ENCODE measurements at places on chromosomes 2 and 18.

- no peak for DNase-seq
Measured at GRCh38 chr2:16487686-16488085, 177.9 kb downstream of the CYRIA start.

- no peak for DNase-seq
Measured at GRCh38 chr2:59249441-59250306, 1008.5 kb upstream of the FANCL start.

DNA sequence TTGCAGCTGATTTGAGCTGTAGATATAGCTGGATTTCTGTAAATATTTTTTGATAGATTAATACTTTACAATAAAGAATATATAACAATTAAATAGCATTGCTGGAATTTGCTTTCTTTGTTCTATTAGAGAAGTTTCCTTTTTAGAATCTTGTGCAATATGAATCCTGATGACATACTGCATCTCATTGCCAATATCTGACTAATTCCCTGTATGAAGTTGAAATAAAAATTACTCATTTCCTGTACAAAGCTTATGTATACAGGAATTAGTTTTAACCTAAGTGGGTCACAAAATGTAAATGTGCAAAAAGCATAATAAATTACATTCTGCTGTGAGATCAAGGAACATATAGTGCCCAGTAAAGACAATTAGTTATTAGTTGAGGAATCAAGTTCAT lies 72.8 kb upstream of the TMEFF2 start:
- DNase-seq, result no peak

- DNase-seq, result no peak
Measured at GRCh38 chr2:102581911-102582310, 37.4 kb upstream of the SLC9A2 start.

DNA sequence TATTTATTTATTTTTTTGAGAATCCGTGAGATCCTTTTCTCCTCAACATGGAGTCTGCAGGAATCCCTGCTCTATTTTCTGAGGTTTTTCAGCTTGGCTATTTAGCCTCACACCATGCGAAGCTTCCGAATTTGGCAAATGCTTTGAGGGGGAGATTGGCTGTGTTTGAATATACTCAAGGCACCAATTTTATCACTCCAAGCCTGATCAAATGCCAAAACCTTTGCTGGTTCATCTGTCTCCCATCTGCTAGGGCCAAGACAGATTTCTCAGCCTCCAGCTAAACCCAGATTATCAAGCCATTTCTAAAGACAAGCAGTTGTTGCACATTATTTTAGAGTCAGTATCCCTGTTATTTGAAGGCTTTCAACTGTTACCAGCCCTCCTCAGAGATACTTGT lies 295.7 kb downstream of the XIRP2 start:
- no peak for DNase-seq

GRCh38 chr2:235003096-235003775 lies 51.4 kb downstream of the SH3BP4 start:
- DNase-seq, result no peak

DNA sequence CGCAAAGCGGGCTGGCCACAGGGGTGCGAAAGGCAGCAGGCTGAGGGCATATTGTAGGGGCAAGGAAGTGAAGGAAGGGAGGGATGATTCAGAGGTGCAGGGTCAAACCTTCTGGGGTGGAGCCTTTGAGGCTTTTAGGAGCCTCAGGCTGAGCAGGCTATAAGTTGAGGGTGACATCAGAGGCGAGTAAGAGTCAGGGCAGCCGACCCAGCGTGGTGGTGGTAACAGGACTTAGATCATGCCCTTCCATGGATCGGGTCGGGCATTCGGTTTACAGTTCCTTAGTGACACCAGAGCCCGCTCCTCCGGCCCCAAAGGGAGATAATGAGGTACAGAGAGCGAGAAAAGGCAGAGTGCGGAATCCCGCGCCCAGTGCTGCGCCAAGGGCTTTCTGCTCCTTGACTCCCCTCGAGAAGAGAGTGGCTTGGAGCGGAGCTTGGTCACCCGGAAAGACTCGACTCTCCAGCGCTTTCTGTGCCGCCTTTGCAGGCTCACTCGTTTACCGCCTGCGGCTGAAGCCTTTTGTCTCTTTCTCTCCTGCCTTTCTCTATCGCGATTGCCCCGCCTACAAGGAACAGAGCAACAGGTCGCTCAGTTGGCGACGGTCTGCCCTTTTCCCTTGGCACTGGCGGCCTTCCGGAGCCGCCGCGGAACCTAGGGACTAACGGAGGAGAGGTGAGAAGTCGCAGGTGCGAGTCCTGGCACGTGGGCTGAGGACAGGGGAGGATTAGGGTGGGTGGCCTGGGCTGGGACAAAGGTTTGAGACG lies 720 bp downstream of the LBX2 start:
- no peak for DNase-seq

DNA sequence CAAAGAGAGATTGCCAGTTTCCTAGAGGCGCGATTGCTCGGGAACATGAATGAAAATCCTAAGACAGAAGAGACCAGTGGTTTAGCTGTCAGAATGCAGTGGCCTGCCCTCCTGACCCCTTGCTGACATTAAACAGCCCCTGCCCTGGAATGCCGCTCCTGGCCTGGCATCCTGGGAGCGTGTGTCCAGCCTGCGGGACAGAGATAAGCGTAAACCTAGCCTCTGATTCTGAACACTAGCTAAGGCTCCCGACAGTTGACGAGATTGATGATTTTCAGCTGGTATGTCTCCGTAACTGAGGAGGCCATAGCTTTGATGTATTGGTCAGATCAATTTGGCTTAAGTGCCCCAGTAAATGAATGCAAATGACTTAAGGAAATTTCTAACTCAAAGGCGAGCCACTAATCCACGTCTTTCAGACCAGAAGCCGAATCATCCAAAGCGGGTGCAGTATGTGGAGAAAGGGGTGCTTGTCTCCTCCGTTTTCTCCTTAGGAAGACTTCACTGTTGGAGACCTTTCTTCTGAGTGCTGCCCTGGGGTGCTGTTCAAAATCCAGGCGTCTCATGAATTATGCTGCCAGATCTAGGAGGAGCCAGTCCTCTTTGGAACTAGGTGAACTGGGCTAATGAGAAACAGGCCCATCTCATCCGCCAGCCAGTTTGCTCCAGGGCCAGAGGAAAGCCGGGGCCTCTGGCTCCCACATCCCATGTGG lies 142.5 kb upstream of the L3MBTL4 start:
- no peak for DNase-seq

GRCh38 chr2:229392196-229392595 lies 121.1 kb upstream of the PID1 start:
- no peak for DNase-seq

Measured in activated CD8-positive, alpha-beta memory T cell treated with anti-CD3 and anti-CD28 coated beads for 4 hours (primary cell).